NCI-H345 (cell line): ENCODE measurements at places on chromosomes 3 and 15.

- no peak for DNase-seq
These were observed 23.3 kb upstream of the FSTL1 start for GRCh38 chr3:120473896-120474675.

GRCh38 chr3:55755516-55756205, 268.6 kb upstream of the WNT5A start:
- no peak for DNase-seq

DNA sequence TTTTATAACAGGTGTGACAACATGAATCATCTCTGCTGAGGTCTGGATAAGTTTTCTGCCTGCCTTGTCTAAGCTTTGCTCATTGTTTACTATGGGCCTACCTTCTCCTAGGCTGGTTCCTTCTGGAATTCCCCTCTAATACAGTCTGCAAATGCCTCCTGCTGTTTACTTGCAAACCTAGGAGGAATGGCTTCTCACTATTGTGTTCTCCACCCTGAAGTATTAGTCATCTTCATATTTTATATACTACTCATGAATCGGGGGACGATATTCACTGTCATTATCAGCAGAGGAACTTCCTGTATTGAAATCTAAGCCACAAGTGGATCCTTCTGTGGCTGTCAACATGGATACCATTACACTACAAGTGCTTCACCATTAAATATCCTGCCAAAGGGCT, 154.8 kb downstream of the PLCL2 start:
- DNase-seq = no peak

DNA sequence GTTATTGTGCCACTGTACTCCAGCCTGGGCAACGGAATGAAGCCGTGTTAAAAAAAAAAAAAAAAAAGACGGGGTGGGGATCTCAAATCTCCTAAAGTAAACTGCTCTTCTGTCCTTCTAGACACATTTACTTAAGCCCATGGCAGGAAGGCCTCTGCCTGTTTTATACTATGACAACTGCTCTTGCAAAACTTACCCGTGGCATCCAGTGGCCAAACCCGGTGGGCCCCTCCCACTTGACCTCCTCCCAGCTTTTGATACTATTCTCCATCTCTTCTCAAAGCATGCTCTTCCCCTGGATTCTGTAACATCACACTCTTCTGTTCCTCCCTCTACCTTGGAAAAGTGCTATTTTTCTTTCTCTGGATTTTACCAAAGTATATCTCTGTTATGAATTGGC, 112.2 kb downstream of the RFTN1 start:
- no peak for DNase-seq
